Tibial nerve (tissue), 4 donors: ENCODE measurements at places on chromosomes 4 and X.

DNA sequence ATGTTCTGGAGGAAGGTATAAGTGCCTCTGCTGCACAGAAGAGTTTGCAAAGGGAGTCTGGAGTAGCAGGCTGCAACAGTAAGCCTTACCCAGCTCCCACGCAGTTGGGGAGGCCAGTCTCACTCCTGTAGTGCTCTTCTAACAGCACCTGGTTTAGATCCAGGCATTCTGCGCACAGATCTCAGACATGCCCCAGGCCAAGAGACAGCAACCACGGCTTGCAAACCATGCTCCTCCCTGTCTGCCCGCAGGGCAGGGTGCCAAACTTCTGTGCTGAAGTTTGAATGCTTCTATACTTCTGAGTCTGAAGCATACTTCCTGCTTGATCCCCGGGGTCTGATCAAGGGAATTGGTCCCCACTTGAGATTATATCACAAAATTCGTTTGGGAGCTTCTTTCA, 106.3 kb downstream of the LINC00632 start:
- DNase-seq = no peak

- no peak for DNase-seq
These were observed 85.1 kb upstream of the UCP1 start for GRCh38 chr4:140653718-140654494.

DNA sequence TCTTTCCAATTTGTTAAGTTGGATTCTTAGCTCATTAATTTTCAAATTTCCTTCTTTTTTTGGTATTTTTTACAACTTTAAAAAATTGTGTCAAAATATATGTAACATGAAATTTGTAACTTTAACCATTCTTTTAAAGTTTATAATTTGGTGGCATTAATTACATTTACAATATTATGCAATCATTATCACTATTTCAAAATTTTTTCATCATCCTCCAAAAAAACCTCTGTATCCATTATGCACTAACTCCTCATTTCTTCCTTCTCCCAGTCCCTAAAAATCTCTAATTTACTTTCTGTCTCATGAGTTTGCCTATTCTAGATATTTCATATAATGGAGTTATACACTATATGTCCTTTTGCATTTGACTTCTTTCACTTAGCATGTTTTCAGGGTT, 4.7 kb upstream of the FAM47E start:
- no peak for DNase-seq

DNA sequence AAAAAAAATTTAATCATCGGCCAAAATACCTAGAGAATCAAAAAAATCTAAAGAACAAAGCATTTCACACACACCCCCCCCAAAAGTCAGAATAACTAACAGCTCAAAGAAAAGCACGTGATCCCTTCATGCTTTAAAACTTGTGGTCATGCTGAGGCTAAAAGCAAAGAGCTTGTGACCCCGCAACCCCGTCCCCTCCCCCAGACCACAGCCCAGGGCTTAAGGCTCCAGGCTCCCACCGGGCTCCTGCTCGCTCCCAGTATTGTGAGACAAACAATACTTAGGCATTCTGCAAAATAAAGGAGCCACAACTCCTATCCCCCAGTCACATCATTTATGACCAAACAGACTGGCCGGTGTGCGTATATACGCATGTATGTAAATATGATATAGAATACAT, 62.1 kb upstream of the CCDC160 start:
- no peak for DNase-seq

- DNase-seq = peak; percentile 20
These were observed 512 bp downstream of the NOP14 start for GRCh38 chr4:2962614-2963174.

GRCh38 chr4:24419181-24420034, 164.9 kb downstream of the DHX15 start:
- DNase-seq = peak; percentile 78

GRCh38 chr4:16582526-16582925, 315.9 kb downstream of the LDB2 start:
- DNase-seq = no peak

GRCh38 chr4:16897991-16898827, at the start of gene LDB2:
Gene LDB2 (minus strand): TSS chr4:16898645.
- DNase-seq = peak; percentile 72

GRCh38 chr4:97646997-97647396, 496.3 kb downstream of the STPG2 start:
- DNase-seq = no peak

DNA sequence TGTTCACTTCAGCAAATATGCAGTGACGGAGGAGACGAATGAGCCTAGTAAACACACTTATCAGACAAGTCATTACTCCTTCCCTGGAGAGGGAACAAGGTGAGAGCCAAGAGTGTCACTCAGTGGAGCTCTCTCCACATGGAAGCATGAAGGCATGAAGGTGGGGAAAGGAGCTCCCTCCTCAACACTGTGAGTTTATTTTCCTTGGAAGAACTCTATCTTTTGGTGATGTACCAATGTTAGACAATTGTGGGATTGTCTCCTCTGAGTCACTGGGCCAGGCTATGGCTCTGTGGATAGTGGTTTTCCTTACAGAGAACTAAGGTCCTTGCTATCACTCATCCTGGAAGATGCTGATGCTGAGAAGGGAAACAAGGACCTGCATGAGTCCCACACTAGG, 200.2 kb downstream of the CPEB2 start:
- DNase-seq = no peak

GRCh38 chrX:132216806-132217202, 2.4 kb downstream of the RAP2C start:
- DNase-seq = no peak

GRCh38 chr4:106971636-106972035, 64.5 kb downstream of the DKK2 start:
- no peak for DNase-seq

GRCh38 chr4:6085691-6086628, 67.7 kb upstream of the C4orf50 start:
- DNase-seq = no peak

DNA sequence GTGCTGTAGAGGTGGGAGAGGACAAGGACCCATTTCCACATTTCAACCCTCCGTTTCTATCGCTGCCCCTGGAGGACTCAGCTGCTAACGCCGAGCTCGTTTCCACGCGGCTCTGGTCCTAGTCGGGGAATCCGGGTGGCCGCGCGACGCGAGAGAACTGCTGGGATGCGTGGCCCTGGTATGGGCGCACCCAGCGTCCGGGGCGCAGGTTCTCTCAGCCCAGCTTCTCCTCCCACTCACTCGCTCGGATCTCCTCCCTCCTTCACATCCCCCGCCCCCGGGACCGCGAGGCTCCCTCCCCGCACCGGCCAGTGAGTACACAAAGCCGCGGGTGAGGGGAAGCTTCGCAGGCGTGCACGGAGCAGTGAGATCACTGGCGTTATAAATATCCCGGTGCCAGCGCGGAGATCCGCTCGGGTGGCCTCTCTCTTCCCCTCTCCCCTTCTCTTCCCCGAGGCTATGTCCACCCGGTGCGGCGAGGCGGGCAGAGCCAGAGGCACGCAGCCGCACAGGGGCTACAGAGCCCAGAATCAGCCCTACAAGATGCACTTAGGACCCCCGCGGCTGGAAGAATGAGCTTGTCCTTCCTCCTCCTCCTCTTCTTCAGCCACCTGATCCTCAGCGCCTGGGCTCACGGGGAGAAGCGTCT, at the start of gene FGF5:
Gene FGF5, plus strand, starts transcription at position 412 of the 649 bp plus-strand sequence. Its CDS starts 161 bp downstream, at position 573.
- peak; percentile 9 for DNase-seq
